ENCODE measurements at places on chromosomes 16 and 17.
A peak's percentile ranks its signal among the peaks of the same experiment; 100 is the strongest.

DNA sequence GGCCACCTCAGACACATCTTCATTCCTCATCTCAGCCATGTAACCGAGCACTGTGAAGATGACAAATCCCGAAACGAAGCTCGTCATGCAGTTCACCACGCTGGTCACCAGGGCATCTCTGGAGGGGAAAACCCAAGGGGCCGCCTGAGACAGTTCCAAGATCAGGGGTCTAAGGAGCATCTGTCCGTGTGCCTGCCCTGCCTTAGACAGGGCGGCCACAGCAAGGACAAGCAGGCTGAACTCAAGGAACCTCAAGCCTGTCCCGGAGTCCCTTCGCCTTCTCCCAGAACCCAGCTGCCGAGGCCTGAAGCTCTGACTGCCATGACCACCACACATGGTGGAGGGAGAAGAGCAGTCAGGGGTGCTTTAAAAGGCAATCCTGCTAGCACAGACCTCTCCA, 22.7 kb downstream of the SLC6A4 start:
- DNase-seq, result no peak

GRCh38 chr16:84806256-84806889, 13.4 kb upstream of the CRISPLD2 start:
- DNase-seq, result no peak

GRCh38 chr16:3503523-3503922, 2.7 kb downstream of the CLUAP1 start:
- DNase-seq, result no peak

DNA sequence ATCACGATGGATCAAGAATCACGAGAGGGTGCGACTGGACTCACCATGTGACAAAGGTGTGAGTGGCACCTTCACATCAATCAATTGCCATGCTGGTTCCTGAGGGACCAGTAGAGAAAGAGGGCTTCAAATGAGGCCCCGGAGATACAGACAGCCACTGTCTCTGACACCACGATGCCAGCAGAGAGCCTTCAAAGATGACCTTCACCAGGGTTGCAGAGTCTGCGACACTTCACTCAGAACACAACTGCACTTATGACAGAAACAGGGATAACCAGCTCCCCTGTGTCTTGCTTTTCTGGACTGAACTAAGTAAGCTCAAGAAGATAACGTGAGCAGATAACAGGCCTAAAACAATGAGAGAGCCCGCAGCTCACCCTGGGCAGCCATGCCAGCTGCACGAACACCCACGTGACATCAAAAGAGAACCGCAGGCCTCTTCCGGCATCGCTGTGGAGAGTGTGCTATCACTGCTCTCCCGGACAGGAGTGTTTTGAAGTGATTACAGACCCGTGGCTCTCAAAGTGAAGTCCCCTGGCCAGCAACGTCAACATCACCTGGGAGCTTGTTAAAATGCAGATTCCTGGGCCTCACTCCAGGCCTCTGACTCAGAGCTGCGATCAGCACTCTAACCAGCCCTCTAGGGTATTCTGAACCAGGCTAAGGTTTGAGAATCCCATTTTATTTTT, 36.4 kb downstream of the KLHDC4 start:
- DNase-seq, result no peak

GRCh38 chr17:75612906-75613626, 20.2 kb upstream of the SMIM5 start:
- DNase-seq, result no peak

DNA sequence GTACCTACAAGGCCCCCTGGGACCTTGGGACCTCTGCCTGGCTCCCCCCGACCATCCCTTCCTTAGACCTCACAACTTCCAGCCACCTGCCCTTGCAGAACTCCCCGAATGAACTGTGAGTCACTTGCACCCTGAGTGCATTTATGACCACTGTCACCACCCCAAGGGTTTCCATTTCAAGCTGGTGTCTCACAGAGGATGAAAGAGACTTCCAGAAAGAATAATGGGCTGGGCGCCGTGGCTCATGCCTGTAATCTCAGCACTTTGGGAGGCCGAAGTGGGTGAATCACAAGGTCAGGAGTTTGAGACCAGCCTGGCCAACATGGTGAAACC, 124.5 kb upstream of the CIBAR2 start:
- DNase-seq, result no peak

GRCh38 chr17:39270923-39271322, 45.2 kb upstream of the STAC2 start:
- DNase-seq, result no peak

GRCh38 chr16:47143677-47144558, at the start of gene NETO2:
TSS of gene NETO2 (minus strand) at chr16:47143945. CDS start at chr16:47143612, 333 bp downstream.
- DNase-seq, result peak; percentile 56

GRCh38 chr17:40818343-40818732, 4.1 kb downstream of the KRT10 start:
- no peak for DNase-seq

- DNase-seq, result no peak
These were observed 12.6 kb downstream of the SNX20 start for GRCh38 chr16:50668368-50669008.

DNA sequence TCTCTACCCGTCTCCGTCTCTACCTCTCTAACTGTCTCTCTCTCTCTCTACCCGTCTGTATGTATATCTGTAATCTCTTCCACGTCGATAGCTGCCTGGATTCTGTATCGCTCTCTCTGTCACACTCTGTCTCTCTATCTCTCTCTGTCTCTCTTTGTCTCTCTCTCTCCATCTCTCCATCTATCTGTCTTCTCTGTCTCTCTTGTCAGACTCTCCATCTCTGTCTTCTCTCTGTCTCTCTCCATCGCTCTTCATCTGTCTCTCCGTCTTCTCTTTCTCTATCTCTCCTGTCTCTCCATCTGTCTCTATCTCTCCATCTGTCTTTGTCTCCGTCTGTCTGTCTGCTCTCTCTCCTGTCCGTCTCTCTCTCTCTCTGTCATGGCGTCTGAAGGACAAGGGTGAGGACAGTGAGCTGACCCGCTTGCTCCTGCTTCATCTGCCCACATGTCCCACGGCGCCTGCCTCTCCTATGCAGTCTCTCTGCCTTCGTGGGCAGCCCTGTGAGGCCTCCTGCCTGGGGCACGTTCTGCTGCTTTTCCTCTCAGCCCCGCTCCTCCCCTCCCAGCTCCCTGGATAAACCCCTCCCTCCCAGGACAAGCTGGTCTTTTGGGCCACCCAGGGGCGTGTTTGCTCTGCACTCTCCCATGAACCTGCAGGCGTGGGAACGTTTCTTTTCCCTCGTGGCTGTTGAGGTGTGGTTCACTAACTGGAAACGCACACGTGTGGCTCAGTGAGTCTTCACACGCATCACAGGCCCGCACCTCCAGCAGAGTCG, 18.9 kb downstream of the ACSF3 start:
- DNase-seq, result no peak

DNA sequence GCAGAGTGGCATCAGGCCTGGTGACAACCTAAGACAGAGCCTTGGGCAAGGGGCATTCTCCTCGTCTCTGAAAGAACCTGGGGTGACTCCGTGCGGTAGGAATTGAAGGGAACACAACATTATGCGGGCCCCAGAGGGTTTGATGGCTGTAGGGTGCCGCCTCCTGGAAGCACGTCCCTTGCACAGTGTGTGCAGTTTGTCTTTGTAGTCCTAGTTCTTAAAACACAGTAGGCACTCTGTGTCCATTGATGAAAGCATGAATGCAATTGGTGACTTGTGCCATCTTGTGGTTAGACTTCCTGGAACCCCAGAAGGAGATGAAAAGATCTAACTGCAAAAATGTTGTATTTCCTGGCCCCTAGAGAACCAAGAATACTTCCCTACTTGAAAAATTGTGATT, 279.8 kb downstream of the UTP18 start:
- peak; percentile 43 for DNase-seq

DNA sequence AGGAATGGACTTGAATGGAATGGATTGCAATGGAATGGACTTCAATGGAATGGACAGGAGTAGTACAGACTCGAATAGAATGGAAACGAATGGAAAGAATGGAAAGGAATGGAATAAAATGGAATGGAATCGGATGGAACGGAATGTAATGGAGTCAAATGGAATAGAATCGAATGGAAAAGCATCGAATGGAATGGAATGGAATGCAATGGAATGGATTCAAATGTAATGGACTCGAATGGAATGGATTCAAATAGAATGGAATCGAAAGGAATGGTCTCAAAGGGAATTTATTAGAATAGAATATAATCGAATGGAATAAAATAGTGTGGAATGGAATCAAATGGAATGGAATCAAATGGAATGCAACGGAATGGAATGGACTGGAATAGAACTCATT, 484.9 kb upstream of the WSB1 start:
- DNase-seq, result no peak

DNA sequence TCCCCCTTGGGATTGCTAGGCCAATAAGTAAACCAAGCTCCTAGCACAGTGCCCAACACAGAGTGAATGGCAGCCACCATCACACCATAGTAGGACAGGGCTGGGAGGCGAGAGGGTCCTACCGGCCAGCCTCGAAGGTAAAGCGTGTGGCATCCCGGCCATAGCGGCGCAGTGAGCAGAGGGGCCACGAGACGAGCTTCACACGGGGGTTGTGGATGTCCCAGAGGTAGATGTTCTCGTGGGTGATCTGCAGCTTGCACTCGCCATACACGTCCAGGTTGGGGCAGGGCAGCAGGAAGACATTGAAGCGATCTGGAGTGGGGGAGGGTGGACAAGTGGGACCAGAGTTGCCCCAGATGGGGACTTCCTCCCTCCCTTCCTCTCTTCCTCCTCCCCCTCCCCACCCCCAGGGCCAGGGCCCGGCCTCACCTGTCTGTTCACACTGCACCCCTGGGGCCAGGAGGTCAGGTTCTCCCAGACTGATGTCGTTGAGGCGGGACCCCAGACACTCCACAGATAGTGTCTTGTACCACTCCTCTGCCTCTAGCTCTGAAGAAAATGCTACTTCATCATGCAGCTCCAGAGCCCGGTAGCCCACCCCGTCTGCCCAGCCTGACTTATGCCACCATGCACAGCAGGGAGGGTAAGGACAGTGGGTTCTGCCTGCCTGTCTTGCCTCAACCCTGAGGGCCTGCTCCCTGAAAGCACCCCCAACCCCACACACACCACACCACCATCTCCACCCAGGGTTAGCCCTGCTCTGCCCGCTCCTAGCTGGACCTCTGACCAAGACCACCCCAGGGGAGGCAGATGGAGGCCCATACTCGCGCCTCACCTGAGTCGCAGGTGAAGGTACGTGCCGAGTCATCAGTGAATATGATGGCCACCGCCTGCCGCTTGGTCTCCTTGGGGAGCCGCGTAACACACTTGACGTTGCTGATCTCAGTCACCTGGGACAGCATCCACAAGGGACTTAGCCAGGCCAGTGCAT, 11.3 kb downstream of the DOK4 start:
- DNase-seq, result no peak

GRCh38 chr16:80347900-80348299, 192.9 kb upstream of the DYNLRB2 start:
- DNase-seq, result no peak

GRCh38 chr17:10155371-10156076, 42.9 kb downstream of the GAS7 start:
- DNase-seq, result no peak
